T-helper 2 cell (primary cell): ENCODE measurements at places on chromosomes 5 and 9.

DNA sequence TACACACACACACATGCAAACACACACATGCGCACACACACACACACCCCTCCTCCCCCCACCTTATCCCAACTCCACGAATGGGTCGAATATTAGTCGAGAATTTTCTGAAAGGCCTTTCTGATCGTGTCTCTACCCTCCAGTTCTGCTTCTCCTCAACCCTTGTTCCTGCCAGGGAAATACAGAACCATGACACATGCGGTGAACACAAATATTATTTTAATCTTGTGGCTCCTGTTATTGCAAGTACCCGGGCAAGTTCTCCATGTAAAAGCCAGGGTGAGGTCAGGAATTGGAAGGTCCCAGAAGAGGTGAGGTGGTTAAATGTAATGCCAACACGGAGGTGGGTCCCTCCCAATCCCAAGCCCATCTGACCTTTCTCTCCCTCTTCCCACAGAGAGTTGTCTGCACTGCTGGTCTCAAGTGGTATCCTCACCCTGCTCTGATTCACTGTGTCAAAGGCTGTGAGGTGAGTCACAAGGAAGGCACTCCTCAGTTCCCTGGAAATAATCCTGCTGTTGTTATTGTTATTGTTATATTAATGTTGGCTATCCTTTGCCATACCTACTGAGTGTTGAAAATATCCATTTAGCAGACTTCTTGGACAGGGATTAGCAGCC, 223.7 kb downstream of the PAPPA start:
- no peak for DNase-seq

DNA sequence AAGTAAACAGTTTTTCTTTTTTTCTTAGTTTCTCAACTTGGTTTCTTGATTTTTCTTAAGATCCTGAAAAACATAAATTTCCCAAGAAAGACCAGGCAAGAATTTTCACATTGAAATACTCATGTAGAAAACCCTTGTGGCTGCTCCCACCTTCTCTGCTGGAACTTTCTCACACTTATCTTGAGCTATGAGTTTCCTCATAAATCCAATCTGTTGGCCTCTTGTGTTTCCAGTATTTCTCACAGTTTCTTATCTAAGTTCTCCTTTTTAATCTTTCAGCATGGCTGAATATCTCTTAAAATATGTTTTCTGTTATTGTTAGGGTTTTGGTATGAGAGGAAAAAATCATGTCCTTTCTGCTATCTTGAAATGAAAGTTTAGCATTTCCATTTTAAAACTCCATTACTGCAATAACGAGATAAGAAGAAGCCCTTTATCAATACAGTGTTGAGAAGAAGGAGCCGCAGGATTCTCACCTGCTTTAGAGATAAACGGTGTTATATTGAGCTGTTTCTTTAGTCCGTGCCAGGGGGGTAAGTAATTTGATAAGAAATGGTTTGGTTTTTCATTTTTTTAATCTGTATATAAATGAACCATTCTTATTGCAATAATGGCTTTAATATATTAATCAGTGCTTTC, 89.3 kb downstream of the ALDH1A1 start:
- no peak for DNase-seq

GRCh38 chr5:1215320-1216096, 9.7 kb upstream of the SLC6A18 start:
- DNase-seq: no peak

GRCh38 chr5:174723979-174724483, 351 bp upstream of the MSX2 start:
- DNase-seq: no peak

DNA sequence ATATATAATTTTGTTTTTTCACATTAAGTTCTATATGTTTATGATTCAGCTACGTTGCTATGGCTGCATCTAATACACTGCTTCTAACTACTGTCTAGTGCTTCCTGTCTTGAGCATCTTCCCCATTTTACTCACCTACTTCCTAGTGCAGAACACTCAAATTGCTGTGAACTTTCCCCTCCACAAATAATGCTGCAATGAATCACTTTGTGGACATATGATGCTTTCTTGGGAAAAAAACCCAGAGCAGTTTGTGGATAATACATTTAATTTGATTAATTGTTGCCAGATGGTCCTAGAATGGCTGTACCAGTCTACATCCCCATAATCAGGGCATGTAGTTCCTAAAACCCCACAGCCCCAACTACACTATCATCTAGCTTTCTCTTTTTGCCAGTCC, 18.5 kb downstream of the CD180 start:
- DNase-seq: no peak

DNA sequence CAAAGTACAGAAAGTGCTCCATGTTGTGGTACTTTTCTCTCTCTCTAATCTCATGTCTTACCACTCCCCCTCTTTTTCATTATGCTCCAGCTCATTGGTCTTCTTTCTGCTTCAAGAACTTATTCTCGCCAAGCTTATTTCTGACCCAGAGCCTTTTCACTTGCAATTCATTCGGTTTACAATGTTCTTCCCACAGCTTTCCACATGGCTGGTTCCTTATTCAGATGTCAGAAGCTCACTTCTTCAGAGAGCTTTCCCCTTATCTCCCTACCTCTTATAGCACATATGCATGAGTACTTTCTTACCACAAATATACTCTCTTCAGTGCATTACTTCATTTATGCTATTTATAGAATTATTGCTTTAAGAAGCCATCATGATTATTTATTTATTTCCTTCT, 338.8 kb upstream of the ATP10B start:
- no peak for DNase-seq

GRCh38 chr9:76873821-76874220, 32.1 kb downstream of the PRUNE2 start:
- no peak for DNase-seq

DNA sequence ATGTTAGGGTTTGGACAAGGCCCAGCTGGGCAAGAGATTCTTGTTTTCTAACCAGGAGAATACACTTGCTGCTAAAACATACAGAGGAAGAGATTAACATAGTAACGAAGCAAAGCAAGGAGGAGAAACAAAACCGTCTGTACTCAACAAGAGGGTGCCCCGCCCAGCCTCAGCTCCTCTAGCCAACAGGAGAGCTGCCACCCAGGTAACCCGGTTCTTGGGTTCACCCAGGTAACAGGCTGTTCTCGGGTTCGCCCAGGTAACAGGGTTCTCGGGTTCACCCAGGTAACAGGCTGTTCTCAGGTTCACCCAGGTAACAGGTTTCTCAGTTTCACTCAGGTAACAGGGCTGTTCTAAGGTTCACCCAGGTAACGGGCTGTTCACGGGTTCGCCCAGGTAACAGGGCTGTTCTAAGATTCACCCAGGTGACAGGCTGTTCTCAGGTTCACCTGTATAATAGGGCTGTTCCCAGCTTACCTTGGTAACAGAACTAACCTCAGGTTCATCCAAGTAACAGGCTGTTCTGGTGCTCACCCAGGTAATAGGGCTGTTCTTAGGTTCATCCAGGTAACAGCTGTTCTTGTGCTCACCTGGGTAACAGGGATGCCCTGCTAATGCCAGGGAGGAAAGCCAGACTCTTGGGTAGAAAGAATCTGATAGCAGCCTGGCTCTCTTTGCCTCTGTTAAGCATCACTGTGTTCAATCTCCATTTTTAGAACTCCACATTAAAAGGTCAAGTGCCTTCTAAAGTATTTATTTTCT, 271.6 kb downstream of the SYK start:
- no peak for DNase-seq

- DNase-seq: no peak
Observed at GRCh38 chr9:106868565-106868964, 5.6 kb downstream of the ZNF462 start.

- DNase-seq: no peak
Observed at GRCh38 chr5:132489051-132489770, 1.4 kb downstream of the IRF1 start.

DNA sequence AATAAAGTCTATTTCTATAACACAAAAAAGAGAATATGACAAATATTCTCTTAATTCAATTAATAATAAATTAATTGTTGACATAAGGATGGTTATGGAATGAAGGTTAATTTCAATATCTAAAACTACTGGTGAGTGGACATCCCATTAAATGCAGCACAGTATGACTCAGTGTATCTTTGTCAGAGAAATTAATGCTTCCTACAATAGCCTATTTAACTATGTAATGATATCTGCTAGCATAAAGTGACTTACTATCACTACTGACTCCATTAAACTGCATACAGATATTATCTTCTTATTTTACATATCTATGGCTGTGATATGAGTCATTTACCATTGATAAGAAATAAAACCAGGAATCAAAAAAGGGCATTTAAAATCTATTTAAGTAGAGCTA, 298.7 kb downstream of the CDH12 start:
- no peak for DNase-seq

GRCh38 chr9:80561526-80561925, 989.8 kb downstream of the TLE4 start:
- no peak for DNase-seq

DNA sequence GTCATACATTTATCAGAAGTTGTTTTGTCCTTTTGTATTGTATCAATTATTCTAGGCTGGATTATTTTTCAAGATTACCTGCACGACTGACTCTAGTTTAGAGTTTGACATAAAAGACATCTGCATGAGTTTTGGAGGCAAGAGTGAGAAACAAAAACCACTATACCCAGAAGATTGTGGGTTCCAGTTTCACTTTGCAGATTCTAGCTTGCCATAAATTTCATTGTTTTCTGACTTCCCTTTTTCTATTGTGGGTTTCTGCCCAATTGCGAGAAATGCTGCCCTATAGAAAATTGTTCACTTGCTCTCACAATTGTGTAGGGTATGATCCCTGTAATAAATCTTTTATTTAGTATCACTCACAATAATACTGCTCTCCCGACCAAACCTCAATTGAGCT, 1043.4 kb upstream of the CDH10 start:
- no peak for DNase-seq

- no peak for DNase-seq
Observed at GRCh38 chr9:127652733-127653132, 40.7 kb downstream of the STXBP1 start.

- DNase-seq: no peak
Observed at GRCh38 chr9:281741-282645, 67.3 kb downstream of the DOCK8 start.

DNA sequence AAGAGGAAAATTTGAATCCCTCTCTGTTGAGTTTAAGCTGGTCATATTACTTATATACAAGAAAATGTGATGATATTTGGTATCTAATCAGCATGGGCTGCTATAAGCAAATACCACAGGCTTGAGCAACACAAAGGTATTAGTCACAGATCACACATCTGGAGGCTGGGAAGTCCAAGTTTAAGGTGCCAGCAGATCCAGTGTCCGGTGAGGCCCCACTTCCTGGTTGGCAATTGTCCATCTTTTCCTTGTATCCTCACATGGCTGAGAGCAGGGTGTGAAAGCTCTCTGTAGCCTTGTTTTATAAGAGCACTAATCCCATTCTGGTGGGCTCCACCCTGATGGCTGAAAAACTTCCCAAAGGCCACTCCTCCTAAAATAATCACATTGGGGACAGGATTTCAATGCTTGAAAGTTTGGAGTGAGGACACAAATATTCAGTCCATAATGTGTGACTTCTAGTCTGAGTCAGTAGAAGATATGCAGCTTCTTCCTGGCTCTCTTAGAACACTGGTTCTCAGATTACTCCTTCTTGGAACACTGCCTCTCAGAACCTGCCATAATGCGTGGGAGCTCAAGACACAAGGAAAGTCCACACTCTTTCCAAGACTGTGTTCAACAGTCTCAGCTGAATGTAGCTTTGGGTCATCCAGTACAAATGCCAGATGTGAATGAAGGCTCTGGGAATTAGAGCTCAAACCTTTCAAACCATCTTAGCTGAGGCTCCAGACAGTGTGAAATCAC, 124.1 kb downstream of the PRDM9 start:
- DNase-seq: no peak

GRCh38 chr9:99039505-99040182, 65.3 kb upstream of the TGFBR1 start:
- no peak for DNase-seq

DNA sequence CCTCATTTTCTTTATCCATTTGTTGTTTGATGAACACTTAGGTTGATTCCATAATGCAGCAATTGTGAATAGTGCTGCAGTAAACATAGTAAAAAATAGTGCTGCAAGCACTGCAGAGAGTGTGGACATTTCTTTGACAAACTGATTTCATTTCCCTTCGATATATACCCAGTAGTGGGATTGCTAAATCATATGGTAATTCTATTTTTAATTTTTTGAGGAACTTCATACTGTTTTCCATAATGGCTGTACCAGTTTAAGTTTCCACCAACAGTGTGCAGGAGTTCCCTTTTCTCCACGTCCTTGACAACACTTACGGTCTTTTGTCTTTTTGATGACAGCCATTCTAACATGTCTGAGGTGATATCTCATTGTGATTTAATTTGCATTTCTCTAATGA, 138.2 kb upstream of the PLPPR1 start:
- no peak for DNase-seq

DNA sequence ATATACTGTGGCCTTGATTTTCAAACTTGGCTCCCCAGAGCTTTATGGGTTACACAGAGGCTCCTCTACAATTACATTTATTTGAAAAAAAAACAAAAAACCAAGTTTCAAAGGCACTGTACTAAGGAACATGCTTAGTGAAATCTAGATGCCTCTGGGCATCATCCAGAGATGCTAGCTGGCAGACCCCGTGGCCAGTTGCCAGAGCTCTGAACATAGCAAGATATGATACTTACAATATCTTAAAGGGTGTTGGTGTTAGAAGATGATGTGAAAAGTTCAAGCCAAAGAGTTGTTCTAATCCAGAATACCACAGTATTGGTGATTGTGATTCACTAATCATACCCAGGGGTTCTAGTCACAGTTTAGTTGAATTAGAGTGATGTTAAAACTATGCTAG, 87.8 kb downstream of the JAK2 start:
- no peak for DNase-seq

- no peak for DNase-seq
Observed at GRCh38 chr5:115461506-115462290, 82.9 kb downstream of the FEM1C start.

GRCh38 chr5:88964831-88965230, 81.8 kb upstream of the MEF2C start:
- no peak for DNase-seq

GRCh38 chr5:93930098-93930497, 188.7 kb upstream of the POU5F2 start:
- DNase-seq: no peak

DNA sequence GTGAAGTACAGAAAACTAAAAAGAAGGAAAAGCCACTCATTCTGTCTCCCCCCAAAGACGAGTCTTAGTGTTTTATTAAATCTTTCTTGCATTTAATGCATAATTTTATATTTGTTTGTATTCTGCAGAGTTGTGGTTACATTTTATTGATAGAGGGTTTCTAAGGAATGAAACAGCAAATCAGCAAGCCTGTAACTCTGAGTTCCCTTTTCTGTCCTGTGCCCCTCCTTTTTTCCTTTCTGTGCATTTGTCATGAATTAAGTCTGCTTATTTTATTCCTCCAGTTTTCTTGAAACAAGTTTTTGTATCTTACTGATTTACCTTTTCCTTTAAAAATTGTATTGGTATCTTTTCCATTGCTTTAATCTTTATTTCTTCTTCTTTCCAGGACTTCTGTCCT, 132.8 kb downstream of the MUSK start:
- no peak for DNase-seq

GRCh38 chr5:14174230-14174636, 31.1 kb downstream of the TRIO start:
- no peak for DNase-seq

- no peak for DNase-seq
Observed at GRCh38 chr5:65072850-65073249, 304.1 kb downstream of the CWC27 start.
